ENCODE measurements at places on chromosomes 1 and 21. TPM values are rescaled to one million over a fixed set of nuclear protein-coding genes. Genes with fewer than 3 reads are reported as not detected.

PINK1 gene
- polyA plus RNA-seq, result 314 TPM

CFAP107 gene
- not detected for polyA plus RNA-seq

RIMKLA gene
- 2.3 TPM for polyA plus RNA-seq

DNA sequence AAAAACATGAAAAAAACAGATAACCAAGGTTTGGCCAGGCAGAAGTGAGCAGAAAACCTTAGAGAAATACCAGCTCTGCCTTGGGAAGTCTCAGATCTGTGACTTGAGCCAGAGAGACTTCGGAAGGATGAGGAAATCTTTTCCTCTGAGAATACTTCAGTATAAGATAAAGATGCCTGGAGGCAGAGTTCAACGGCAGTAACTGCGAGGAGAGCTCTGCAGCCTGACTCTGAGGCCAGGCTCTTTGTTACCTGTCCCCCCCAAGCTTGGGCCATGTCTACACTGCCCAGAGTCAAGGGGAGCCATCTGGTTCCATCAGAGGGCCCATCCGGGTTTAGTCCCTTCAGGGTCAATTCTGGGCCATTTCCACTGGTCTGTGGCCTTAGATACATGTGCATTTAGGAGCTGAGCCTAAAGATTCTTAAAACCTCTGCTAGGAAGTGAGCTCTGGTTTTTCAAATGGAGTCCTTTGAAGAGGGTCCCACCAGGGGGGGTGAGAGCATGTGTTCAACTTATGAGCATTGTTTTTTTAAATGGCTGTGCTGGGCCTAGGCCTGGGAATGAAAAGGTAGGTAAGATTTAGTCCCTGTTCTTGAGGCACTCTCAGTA is 8.7 kb downstream of the KIRREL1 start:
- no peak for DNase-seq

TESK2 gene
- 2.1 TPM for polyA plus RNA-seq

GRCh38 chr1:239587066-239587465 is 200.7 kb downstream of the CHRM3 start:
- DNase-seq, result no peak
